Occipital lobe (tissue), 3 donors: ENCODE measurements at places on chromosomes 6 and 20.

DNA sequence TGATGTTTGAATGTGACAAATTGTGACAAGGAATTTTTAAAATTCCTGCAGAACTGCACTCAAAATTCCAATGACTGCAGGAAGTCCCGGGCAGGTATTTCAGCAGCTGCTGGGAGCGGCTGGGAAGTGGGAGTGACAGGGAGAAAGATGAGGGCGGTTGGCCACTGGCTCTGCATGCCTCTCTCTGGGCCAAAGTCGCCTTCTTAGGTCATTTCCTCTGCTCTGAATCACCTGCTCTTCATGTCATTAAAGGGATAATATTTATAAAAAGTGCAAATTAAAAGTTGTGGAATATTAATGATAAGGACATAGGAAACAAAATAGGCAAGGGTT is 43.9 kb downstream of the RAMACL start:
- DNase-seq = no peak

DNA sequence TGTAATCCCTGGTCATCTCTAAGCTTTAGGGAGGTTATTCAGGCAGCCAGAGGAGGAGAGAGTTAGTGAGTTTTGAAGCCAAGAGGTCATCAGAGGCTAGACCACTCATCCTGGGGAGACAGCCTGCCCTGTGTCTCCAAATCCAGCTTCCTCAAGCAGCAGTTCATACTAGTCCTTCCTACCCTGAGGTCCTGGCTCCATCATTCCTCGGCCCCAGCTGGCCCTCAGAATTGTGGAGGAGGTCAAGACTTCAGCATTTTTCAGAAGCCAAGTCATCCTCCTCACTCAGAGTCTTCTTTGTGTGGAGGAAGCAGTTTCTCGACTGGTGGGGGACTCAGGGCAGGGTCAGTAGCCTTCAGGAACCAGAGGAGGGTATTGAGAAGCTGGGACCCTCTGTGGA is 12.4 kb upstream of the KIAA1755 start:
- DNase-seq = no peak

DNA sequence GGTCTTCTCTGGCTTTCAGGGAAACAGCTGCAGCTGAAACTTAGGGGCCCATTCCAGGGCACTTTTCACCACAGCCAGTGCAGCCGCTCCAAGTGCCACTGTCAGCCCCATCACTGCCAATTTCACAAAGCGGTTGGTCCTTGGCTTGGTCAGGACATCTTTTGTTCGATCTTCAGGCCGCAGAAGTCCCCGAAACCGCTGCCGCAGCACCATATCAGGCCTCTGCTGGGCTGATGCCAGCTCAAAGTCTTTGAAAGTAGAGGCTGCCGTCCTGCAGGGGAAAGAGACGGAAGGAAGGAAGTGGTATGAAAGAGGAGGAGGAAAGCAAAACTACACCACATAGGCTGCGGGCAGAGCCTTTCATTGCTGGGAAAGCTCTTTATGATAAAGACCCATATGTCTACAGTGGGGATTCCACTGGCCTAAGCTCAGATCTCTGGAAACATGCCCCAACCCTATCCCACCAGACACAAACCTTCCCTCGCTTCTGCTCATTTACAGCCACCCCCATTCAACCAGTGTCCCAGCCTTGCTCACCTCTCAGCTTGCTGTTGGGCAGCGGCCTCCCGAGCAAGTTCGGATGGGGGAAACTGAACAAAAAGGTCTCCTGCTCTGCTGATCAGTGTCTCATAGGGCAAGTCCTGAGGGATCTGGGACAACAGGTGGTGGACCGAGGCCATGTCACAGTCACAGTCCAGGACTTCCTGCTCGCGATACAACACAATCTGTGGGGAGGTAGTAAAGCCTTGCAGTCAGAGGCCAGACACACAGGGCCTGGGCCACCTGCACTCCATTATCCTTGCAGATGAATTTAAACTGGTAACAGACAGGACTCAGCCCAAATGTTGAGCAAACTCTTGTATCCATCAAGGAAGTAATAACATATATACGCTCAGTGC is 23.5 kb downstream of the TBC1D20 start:
- DNase-seq = no peak

- DNase-seq = no peak
These were observed 208.2 kb downstream of the COL12A1 start for GRCh38 chr6:74997646-74998045.

DNA sequence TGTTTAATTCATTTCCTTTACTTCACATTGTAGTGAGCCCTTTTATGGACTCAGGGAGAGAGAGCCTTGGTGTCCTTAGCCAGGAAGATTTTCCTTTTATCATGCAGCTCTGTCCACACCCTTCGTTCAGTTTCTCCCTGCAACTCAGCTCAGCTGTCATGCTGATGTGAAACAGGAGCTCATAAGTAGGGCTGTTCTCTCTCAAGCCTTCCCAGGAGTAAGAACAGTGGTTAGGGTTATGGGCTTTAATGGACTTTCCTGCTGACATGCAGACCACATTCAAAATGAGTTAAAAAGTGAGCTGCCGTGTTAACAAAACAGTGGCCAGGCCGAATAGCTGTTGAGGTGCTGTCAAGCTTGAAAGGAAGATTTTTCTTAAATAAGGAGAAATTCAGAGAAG is 104.1 kb downstream of the BCKDHB start:
- DNase-seq = no peak

DNA sequence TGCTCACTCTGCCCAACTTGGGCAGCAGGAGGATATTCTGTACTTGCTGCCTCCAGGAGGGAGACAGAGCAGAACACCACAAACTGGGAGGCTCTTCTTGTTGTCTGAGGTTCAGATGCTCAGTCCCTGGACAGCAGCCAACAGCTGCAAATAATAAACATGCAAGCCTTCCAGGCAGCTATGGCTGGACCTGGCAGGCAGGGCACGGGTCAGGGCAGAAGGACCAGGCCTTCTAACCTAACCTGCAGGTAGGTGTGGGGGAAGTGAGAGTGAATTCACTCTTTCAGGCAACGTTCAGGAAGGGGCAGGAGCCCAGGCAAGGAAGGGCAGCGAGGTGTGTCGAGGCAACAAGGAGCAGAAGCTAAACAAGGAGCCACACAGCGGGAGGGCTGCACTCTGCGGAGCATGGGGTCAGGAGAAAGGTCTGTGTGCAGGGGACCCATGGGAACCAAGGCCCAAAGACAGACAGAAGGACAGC is 31.5 kb downstream of the NINL start:
- no peak for DNase-seq

GRCh38 chr6:111150577-111150976 is 63.3 kb downstream of the SLC16A10 start:
- no peak for DNase-seq
